ENCODE measurements at places on chromosomes 16 and 17.
A peak's percentile ranks its signal among the peaks of the same experiment; 100 is the strongest.

GRCh38 chr17:57697891-57698711, 47.0 kb downstream of the CCDC182 start:
- DNase-seq = no peak

- no peak for DNase-seq
Observed at GRCh38 chr17:81707725-81708646, 4.1 kb upstream of the SLC25A10 start.

GRCh38 chr16:50303605-50304466, 37.5 kb downstream of the ADCY7 start:
- peak; percentile 12 for DNase-seq

DNA sequence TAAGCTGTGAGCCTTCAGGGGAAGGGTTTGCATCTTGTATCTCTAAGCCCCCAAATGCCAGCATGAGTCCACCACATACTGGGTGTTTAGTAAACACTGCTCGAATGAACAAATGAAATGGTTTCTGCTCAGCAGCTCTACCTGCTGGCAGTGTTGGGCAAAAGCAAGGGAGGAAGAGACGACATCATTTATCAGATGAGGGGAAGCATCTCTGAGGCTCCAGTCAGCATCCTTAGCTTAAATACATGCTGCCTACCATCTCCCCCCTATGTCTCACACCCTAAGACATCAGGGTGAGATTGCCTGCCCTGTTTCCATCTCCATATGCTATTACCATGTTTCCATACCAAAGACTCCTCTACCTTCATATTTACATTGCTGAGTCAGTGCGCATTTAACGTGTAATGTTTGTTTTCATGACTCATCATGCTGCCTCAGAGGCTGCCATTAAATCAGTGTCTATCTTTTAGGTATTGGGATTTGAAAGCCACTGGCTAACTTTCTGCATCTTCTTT, 379.8 kb downstream of the UTP18 start:
- DNase-seq = no peak

GRCh38 chr17:80445007-80445725, 30.2 kb downstream of the ENDOV start:
- no peak for DNase-seq

GRCh38 chr17:7083592-7083991, 3.5 kb upstream of the CLEC10A start:
- DNase-seq = no peak

DNA sequence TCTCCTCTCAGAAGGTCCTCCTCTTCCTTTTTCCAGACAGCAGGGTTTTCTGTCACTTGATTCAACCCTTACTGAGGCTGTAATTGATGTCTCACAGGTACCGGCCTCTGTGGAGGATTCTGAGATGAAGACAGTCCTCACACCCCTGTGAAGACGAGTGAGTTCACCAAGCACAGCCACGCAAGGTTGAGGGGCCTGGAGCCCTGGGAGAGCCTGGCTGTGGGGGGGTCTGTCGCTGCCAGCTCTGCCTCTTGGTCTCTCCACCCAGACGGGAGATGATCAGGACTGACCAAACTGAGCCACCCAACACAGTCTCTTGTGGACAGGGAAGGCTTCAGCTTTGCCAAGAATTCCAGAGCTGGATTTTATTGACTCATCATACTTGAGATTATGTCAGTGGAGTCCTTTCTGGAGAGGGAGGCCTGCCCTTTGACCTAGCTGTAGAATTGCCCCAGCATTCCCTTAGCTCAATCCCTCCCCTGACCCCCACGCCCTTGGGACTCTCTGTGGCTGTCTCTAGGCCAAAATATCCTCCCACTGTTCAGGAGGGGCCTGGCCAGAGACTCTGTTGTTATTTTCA, 51.1 kb upstream of the CRHR1 start:
- DNase-seq = no peak

DNA sequence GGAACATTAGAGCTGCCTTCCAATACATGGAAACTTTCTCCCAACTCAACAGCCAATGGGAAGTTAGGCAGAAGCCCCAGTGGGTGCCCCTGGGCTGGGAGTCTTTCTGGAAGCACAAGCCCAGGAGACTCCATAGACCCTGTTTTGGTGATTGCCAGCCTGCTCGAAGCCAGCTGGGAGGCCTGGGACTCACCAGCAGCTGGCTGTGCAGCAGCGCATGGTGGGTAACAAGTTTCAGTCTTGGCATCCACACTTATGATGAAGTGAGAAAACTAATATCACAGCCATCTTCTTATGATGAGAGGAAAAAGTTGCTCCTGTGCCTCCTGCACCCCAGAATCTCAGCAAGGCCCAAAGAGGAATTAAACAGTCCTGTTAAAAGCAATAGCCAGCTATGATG, 522.5 kb upstream of the CDH5 start:
- DNase-seq = no peak

- no peak for DNase-seq
Observed at GRCh38 chr16:67197704-67198103, 1.2 kb upstream of the ELMO3 start.

DNA sequence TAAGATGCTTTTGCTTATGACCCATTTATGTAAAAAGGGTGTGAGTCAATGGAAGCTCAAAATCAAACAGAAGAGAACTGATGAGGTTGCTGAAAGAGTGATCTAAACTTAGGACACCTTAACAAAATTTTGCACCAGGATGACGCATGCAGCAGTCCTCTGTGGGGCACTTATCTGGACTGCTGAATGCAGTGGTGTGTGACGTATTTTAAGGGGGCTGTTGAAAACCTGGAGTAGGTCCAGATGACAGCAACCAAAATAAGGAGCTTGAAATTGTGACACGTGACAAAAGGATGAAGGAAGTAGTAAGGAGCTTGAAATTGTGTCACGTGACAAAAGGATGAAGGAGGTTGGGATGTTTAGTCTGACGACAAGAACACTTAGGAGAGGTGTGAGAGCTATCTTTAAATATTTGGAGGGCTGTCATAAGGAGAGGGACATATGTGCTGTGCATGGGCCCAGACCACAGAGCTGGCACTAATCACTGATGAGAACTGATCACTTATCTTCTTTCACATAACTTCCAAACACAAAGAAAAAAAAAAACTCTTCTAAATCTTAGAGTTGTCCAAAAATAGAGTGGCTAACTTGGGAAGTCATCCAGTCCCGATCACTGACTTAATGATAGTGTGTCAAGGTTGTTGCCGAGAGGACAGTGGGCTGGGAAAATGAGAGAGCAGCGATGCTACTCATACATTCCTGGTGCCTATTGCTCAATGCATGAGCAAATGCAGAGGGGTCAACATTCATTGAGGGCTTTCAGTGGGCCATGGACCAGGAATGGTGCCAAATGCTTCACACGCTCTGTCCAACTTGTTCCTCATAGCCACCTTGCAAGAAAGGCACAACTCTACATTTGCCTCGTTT, 264.2 kb upstream of the ZFHX3 start:
- DNase-seq = no peak

GRCh38 chr16:75088934-75089333, 27.6 kb downstream of the LDHD start:
- DNase-seq = no peak

DNA sequence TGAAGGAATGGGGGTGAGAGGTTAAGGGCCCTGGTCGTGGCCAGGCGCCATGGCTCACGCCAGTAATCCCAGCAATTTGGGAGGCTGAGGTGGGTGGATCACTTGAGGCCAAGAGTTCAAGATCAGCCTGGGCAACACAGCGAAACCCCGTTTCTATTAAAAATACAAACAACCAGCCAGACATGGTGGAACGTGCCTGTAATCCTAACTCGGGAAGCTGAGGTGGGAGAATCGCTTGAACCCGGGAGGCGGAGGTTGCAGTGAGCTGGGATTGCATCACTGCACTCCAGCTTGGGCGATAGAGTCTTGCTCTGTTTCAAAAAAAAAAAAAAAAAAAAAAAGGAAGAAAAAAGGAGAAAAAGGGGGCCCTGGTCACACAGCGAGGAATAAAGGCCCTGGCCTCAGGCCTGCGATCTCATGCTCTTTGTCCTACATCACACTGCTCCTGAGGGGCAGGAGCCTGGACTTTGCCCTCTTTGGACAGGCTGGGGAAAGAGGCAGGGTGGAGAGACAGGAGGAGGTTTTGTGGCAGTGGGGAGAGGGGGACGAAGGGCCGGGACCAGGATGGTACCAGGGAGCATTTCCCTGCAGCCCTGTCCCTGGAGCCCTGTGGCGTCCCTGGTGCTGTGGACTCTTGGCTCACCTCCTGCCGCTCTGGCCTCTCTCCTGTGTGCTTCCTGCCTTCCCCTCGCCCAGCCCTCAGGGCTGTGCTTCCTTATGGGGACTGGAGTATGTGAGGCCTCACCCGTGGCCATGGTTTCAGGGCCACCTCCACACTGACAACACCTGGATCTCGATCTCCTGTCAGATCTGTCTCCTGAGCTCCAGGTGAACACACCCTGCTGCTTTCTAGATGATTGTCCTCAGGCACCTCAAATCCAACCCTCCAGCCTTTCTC, 19.7 kb upstream of the SLC25A19 start:
- no peak for DNase-seq

GRCh38 chr17:78526231-78527025, 50.8 kb downstream of the DNAH17 start:
- DNase-seq = no peak

DNA sequence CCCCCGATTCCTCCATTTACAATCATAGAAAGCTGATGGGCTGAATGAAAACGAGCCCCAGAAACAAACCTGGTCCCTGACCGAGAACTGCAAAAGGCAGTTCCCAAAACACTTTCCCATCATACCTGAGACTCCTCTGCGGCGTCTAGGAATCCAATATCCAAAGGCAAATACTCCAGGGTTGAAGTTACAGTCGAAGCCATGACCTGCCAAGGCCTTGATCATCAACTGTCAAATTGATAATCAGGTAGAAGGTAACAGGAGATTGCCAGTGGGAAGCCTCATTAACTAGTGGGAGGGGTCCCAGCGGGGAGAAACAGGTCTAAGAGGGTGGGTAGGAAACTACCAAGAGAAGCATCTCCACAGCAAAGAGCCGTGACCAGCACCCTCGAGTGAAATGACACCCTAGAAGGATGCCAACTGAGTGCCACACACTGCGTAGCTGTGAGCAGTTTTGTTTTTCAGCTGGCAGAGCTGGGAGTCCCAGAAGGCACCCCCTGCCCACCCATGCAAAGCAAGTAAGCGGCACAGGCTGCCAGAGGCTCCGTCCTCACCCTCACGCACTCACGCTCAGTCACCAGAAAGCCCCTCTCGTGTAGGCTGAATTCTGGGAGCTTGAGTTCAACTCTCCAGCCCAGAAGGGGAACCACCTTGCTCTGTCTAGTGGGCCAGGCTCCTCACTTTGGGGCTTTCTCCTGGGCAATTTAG, 146.1 kb downstream of the GAS7 start:
- DNase-seq = no peak

GRCh38 chr16:50152807-50153595, at the start of gene TENT4B:
Gene TENT4B, plus strand, starts transcription at chr16:50153306. Its CDS starts 316 bp downstream, at chr16:50153622.
- peak; percentile 83 for DNase-seq

- DNase-seq = no peak
Observed at GRCh38 chr17:27153005-27153404, 140.9 kb upstream of the WSB1 start.

DNA sequence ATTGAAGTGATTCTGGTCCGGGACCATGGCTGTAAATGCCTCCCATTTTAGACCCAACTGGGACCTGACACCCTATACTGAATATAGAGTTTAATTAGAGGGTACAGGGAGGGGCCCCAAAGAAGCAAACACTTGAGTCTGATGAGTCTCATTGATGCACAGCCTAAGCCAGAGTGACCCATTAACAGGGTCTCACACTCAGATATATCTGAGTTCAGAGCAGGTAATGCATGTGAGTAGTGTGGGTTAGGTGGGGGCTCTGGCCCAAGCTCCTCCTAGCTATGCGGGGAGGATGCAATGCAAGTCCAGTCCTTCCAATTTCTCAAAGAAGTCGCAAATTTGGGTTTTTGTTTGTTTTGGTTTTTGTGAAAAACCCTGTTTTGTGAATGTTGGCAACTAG, 17.1 kb upstream of the MARCHF10 start:
- no peak for DNase-seq

GRCh38 chr17:39107973-39108372, 43.5 kb downstream of the PLXDC1 start:
- no peak for DNase-seq

GRCh38 chr16:17379121-17379571, 91.6 kb downstream of the XYLT1 start:
- DNase-seq = peak; percentile 81

DNA sequence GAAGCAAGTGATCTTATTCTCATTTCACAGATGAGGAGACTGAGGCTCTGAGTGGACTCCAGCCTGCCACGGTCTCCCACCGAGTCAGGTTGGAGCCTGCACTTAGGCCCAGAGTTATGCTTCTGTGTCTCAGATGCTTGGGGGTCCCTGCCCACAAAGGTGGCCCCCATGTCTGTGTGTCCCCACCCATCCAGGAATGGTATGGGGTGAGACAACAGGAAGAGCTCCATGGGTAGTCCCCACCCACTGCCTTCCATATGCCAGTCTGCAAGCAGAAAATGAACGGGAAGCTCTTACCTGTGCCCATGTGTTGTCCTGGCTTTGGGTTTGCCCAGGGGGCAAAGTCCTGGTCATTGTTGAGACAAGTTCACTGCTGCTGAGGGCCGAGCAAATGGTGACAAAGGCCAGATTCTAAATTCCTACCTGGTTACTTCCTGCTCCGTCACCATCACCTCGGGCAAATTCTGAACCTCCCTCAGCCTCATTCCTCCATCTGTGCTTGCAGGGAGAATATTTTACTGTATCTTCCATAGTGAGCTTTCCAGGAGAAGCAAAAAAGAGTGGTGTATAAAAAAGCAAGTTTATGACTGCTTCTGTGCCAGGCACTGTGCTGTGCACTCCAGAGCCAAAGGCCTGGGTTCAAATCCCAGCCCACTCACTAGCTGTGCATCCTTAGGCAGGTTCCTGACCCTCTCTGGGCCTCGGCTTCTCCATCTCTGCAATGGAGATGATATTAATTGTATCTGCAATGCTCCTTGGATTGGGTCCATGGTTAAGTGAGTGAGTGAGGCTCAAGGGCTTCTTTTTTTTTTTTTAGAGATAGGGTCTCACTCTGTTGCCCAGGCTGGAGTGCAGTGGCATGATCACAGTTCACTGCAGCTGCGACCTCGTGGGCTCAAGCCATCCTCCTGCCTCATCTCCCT, 9.3 kb downstream of the IL4R start:
- DNase-seq = peak; percentile 10

DNA sequence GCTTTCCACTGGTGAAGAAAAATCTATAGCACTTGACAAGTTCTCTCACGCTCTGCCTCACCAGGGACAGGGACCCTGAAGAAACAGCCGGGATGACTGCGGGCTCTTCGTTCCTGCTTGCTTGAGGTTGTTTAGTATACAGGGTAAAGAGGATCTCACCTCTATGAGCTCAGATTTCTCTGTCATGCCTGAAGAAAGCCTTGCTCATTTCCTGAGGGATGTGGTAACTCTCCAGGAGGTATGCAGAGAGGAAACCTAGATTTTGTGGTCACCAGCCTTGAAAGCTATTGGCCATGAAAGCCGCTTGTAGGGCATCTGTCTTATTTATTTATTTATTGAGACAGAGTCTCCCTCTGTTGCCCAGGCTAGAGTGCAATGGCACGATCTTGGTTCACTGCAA, 23.2 kb downstream of the USP43 start:
- no peak for DNase-seq

GRCh38 chr17:34709158-34709754, 129.9 kb downstream of the TMEM132E start:
- DNase-seq = no peak

- no peak for DNase-seq
Observed at GRCh38 chr16:60107437-60107836, 1373.3 kb upstream of the GOT2 start.

GRCh38 chr17:18990331-18990730, 14.2 kb downstream of the FAM83G start:
- no peak for DNase-seq
